ENCODE measurements at places on chromosomes 1 and 21.

GRCh38 chr1:184739796-184740195 is 14.9 kb downstream of the EDEM3 start:
- no peak for DNase-seq

DNA sequence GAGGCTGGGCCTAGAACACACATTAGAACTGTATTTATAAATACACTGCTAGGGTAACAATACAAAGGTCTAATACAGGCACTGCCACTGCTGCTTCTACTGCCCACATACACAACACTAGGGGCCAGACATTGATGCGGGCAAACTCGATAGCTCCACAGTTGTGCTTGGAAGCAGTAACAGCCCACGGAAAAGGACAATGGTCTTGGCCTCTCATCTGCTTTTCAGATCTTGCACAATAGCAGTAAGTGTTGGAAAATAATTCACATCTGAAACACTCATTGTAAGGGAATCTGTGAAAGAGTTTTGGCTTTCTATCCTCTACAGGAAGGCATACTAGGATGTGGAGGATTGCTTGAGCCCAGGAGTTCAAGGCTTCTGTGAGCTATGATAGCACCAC is 6.9 kb upstream of the SPOCD1 start:
- DNase-seq = no peak

DNA sequence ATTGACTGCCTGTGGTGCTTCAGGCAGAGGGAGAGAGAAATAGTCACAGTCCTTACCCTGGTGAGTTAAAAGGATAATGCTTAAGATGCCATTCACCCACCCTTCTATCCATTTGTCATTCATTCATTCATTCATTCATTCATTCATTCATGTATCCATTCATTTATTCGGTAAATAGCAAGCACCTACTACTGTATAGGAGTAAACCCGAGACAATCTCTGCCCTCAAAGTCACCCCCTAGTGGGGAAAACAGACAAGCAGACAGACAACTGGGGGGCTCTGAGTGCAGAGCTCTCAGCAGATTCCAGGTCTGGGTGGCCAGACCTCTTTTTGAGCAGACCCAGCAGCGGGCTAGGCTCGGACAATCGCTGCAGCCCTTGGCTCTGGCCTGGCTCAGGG is 14.1 kb upstream of the ACTL8 start:
- DNase-seq = no peak

DNA sequence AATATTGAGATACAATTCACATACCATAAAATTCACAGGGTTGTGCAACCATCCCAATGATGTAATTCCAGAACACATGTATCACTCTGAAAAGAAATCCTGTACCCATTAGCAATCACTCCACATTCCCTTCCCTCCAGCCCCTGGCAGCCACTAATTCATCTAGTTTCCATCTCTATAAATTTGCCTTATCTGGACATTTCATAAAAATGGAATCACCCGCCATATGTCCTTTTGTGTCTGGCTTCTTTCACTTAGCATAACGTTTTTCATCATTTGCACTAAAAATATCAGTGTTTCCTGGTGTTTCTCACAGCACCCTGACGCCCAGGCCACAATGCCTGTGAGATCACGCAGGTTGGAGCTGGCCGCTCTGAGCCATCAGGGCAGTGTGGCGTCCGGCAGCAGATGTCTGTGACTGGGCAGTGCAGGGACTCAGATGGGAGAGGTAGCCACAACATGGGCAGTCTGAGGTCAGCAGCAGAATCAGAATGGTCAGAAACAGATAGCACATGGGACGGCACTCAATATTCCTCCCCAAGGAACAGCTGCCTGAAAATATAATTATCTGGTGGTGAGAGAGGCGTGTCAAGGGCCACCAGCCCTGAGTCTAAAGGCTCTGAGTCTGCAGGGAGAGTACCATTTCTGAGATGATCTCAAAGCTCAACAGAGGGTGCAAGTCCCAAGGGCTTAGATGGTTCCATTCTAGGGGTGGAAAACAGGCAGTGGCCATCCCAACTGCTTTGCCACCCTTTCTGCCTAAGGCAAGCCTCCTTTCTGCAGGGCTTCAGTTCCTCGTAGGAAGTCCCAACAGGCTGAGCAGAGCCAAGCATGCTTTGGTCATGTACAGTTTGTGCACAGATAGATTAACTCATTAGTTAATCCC is 129.4 kb upstream of the EDN2 start:
- no peak for DNase-seq

DNA sequence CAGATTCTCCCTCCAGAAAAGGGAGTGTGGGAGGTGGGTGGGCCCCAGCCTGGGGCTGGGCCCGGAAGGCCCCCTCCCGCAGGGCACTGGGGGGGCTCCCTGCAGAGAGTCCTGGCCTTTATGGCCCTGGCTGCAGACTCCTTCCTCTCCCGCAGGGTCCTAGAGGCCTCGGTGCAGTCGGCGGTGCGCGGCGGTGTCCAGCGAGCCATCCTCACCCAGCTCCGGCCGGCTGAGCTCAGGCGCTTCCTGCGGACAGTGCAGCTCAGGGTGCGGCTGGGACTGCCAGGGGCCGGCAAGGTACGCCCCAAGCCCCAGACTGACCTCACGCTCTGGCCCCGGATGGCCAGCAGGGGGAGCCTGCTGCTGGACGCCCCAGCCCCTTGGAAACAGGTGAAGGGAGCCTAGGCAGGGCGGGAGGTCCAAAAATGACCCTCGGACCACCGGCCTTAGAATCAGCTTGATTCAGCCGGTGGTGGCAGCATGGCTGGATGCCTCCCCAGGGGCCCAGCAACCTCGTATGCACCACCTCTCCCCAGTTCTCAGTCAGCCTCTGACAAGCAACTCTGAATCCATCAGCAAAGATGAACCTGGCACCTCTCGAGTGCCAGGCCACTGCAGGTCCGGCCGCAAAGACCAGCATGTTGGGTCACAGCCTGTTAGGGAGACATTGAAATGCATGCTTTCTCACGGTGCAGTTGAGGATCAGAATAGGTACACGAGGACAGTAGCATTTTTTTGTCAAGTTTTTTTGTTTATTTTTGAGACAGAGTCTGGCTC is 20.6 kb downstream of the MTHFR start:
- no peak for DNase-seq

DNA sequence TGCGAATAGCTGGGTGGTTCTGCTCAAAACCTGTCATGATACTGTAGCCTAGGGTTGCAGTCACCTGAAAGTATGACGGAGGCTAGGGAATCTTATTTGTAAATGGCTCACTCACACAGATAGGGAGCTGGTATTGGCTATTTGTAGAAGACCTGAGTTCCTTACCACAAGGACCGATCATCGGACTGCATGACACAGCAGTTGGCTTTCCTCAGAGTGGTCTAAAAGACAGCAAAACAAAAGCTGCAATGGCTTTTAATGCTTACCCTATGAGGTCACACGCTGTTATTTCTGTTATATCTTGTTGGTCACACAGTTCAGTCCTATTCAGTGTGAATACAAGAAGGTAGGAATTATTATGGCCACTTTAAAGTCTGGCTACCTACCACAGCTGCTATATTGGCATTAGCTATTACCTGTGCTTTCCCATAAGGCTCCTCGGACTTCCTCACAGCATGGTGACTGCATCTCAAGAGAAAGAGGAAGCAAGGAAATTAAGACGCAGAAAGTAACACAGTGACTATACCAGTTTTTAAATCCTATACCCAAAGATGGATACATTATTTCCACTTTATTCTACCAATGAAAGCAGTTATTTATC is 68.4 kb upstream of the LRRC7 start:
- no peak for DNase-seq

DNA sequence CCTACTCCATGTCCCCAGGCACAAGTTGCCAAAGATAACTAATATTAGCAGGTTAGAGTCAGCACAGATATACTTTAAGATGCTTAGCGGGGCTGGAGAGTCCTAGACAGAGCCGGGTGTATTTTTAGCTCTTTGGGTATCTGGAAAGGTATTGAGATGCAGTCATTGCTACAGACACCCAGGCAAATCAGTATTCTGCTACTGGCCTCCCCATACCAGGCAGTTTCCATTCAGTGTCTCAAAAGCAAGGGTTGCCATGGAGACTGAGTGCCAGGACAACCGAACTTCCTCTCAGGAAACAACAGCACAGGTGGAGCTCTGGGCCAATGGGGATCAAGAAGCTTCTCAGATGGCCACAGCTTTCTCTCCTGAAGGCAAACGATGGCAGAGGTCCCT is 45.3 kb downstream of the KCNC4 start:
- no peak for DNase-seq

- no peak for DNase-seq
These were observed 39.8 kb upstream of the CLIC4 start for GRCh38 chr1:24705260-24706073.

- DNase-seq = no peak
These were observed 46.7 kb downstream of the RPRD2 start for GRCh38 chr1:150410582-150411101.

GRCh38 chr1:117427297-117427696 is 60.0 kb downstream of the MAN1A2 start:
- DNase-seq = no peak

All from activated naive CD4-positive, alpha-beta T cell (primary cell).